ENCODE measurements at places on chromosomes 11 and 22.

- no peak for DNase-seq
Observed at GRCh38 chr11:67406969-67407687, 3.2 kb downstream of the TBC1D10C start.

- no peak for DNase-seq
Observed at GRCh38 chr11:11706028-11706427, 84.2 kb upstream of the GALNT18 start.

- no peak for DNase-seq
Observed at GRCh38 chr11:104043678-104044239, 7.3 kb downstream of the DDI1 start.

DNA sequence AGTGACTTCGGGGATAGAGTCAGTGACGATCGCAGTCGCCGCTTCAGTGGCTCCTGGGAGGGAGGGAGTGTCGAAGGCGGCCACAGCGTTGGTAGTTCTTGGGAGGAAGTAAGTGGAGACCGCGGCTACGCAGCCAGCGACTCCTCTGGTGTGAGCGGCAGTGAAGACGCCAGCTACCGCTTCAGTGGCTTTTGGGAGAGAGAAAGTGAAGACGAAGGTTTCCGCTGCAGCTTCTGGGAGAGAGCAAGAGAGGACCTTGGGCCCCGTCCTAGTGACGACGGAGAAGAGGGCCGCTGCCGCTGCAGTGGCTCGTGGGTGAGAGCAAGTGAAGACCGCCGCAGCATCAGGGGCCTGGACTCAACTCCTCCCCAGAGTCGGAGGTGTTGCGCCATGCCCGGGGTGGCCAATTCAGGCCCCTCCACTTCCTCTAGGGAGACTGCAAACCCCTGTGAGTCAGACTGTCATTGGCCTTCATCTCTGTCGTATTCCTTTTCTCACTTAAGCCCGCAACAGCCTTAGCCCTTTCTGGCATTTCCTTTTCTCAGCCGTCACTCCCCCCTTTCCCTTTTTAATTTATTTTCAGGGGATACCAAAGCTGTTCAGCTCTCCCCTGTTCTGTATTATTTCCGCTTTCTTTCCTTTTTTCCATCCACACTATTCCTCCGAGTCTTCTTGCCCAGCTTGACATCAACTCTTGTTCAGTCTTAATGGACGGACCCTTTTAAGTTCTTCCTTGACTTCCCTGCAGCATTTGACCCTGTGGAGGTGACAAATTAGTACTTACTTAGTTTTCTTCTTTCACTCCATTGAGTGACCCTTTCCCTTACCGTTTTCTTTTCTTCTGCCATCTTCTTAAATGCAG lies 1.0 kb downstream of the ANKRD42 start:
- DNase-seq: no peak

GRCh38 chr11:114260077-114260476 lies 36.1 kb upstream of the NNMT start:
- DNase-seq: no peak

DNA sequence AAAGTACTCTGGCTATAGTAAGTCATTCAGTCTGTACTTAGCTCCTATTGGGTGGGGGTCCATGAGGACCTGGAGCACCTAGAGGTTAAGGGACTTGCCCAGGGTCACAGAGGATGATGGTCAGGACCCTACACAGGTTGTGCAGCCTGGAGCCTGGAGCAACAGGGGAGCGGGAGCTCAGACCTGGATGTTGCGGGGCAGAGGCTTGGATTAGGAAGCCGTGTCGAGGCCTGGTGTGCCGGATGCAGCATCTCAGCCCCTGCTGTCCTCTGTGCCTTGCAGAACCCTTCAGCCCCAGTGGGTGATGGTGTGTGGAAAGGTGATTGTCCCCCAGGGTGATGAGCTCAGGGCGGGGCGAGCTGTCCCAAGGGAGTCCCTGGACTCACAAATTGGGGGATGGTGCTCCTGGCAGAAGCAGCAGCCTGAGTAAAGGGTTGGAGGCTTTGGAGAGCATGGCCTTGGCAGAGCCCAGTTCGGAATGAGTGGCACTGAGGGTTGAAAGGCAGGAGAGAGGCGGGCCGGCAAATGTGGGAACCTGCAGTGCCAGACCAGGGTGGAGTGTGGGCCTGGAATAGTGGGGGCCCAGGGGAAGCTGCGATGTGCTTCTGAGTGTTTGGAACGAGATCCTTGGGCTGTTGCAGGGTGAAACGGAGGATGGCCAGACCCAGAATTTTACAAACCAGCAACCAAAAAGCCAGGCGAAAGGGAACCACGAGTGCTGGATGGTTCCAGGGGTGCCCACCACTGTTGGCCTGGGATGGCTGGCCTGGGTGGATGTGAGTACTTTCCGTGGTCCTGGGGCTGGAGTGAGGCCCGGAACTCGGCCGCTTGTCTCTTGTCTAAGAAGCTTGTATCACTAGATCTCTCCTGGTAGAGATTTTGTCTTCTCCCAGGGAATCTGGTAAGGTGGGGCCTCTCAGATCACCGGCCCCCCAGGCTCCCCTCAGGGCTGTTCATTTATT lies 2.9 kb downstream of the TPCN2 start:
- no peak for DNase-seq

- DNase-seq: peak; percentile 68
Observed at GRCh38 chr11:120137611-120138521, at the start of gene TRIM29. Gene TRIM29, minus strand, starts transcription at chr11:120138113. Its CDS starts 82 bp downstream, at chr11:120138031.

- no peak for DNase-seq
Observed at GRCh38 chr22:40651057-40651456, 14.5 kb upstream of the MRTFA start.

GRCh38 chr11:59195586-59195985 lies 17.1 kb downstream of the MPEG1 start:
- no peak for DNase-seq

GRCh38 chr11:70863186-70863585 lies 389.2 kb downstream of the SHANK2 start:
- no peak for DNase-seq

GRCh38 chr11:46367244-46367915 lies 14.1 kb upstream of the MDK start:
- DNase-seq: no peak

DNA sequence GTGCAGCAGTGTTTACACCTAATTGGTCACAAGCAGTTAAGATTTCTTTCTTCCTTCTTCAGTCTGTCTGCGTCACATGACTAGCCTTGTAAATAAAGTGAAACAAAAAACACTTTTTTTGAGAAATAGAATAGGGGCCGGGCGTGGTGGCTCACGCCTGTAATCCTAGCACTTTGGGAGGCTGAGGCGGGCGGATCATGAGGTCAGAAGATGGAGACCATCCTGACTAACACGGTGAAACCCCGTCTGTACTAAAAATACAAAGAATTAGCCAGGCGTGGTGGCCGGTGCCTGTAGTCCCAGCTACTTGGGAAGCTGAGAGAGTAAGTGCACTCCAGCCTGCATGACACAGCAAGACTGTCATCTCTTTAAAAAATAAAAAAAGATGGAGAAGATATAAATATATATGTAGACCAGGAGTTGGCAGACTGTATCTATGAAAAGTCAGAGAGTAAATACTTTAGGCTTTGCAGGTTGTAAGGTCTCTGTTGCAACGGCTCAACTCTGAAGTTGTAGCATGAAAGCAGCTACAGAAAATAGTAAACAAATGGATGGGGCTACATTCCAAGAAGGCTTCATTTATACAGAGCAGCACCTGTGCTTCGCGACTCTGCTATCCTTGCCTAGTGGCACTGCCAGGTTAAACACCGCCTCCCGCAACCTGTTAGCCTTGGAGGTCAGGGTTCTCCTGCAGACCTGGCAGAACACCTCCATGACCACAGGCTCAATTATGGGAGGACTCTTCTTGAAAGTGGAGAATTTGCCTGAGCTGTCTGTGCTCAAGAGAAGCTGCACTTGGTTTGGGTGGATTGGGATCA lies 55.9 kb downstream of the PPP6R2 start:
- DNase-seq: no peak

- no peak for DNase-seq
Observed at GRCh38 chr11:77199137-77199745, 71.2 kb downstream of the MYO7A start.

GRCh38 chr11:95072948-95073347 lies 6.2 kb downstream of the SRSF8 start:
- no peak for DNase-seq

DNA sequence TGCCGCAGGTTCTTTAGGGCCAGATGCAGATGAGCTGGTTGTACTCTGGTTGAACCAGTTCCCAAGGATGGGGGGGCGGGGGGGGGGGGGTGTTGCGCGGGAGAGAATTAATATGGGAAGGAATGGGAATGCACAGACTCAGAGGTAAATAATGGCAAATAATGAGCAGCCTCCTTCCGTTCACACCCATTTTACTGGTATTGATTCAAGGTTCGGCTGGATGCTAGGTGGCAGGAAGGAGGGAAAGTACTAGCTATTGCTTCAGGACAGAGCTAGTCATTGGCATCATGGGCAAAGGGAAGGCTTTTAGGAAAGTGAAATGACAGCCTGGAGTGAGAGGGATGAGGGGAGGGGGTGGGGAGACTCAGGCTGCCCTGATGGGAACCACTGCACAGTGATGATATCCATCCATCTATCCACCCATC lies at the start of gene VSTM5:
VSTM5 (minus strand) TSS at position 25 of the 425 bp plus-strand sequence. CDS start 116 bp downstream, outside the sequence.
- DNase-seq: no peak

DNA sequence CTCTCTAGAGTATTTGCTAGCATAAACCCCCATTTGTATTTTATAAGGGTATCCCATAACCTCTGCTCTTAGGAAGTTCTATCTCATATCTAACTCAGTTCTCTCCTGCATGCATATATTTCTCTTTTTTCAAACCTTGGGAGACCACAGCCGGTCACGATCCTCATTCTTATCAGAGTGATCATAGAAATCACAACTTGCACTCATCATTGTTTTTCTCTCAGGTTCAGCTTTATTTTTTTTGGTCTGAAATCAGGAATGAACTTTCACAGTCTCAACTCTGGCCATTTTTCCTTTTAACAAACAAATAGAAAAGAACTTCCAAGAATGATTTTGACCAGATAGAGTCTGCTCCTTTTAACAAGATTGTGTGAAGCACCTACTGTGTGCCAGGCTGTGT lies 98.6 kb upstream of the BLID start:
- no peak for DNase-seq

Data from type B pancreatic cell (in vitro differentiated cells).